ENCODE measurements at places on chromosomes 2 and 18. TPM values are rescaled to one million over a fixed set of nuclear protein-coding genes. Genes with fewer than 3 reads are reported as not detected.

GRCh38 chr2:218882461-218882816 lies 1.8 kb downstream of the WNT10A start:
- no peak for DNase-seq

- DNase-seq, result no peak
These were observed 81.5 kb upstream of the MAP3K20 start for GRCh38 chr2:172993931-172994717.

DNA sequence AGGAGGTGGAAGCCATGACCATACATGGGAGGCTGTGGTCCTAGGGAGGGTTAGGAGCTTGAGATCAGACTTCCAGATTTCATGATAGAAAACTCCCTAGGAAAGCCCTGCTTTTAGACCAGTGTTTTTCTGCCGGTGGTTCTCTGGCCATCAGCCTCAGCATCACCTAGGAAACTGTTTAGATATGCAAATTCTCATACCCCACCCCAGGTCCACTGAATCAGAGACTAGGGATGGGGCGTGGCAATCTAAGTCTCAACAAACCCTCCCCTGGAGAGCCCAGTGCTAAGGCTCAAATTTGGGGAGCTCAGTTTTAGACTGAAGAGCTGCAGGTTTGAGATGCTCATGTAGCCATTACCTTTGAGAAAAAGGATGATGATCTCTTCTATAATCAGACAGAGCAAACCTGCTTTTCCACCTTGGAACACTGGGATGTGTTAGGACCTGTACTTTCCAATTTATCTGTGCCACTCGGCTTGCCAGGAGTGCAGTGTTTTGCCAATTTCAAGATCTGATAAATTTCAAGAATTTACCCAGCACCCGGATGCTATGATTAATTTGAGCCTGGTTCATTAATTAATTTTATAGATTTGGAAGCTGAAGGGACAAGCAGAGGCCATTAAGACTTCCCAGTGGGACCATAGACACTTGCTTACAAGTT lies 31.5 kb upstream of the LYPD6B start:
- DNase-seq, result no peak

DNA sequence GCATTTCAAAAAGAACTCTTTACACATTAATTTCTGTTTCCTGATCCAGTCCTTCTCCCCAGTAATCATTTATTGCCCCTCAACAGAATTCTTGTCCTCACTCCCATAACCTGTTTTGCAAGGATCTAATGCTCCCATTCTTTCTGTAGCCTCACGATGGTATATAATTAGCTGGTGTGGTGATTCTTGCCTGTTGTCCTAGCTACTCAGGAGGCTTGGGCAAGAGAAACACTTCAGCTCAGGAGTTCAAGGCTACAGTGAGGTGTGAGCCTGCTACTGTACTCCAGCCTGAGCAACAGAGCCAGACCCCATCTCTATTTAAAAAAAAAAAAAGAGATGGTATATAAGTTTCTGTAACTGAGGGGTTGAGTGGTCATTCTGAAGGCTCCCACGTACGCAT lies 7.7 kb upstream of the TRAPPC8 start:
- no peak for DNase-seq

DNA sequence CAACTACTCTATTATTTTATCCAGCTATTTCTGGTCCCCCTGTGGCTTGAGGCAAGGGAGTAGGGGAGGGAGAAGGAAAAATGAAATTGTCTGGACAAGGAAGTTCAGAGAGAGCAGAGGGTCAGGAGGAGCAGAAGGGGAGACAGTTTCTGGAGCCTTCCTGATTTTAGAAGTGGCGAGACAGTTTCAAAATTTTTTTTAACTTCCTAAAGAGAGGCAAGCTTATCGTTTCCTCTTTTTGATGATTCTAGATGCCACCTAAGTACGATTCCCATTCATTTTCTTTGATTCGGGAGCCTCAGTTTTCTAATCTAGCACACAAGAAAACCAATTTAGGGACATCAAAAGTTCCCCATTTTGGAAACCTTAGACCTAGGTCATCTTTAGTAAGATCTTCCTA lies 96.9 kb upstream of the B3GNT2 start:
- no peak for DNase-seq

DNA sequence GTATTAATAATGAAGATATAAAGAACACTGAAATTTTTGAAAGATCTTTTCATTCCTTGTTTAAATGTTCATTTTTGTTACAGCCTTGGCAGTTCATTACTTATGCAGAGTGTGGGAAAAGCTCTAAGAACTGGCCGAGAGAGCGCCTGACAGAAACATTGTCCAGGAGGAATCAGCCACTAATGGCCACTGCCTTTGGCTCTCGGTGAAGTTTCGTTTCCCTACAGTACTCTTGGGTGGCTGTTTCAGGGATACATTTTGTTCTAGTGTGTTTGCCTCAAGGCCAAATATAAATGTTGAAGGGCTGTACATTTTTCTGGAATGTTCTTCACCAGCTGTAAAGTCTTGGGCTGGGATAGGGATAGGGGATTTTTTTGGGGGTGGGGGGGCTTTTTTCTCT lies 10.7 kb downstream of the SPTBN1 start:
- no peak for DNase-seq

The IKZF2 gene
- 30.8 TPM for total RNA-seq

The CRYGD gene
- not detected for total RNA-seq

The LCT gene
- total RNA-seq, result 0.19 TPM

The FIGN gene
- 4.5 TPM for total RNA-seq

The C2orf80 gene
- total RNA-seq, result not detected
